ENCODE measurements at places on chromosomes 13 and 19.

- no peak for DNase-seq
These were observed 1.3 kb downstream of the UBL3 start for GRCh38 chr13:29849071-29849631.

- no peak for DNase-seq
These were observed 10.8 kb downstream of the JOSD2 start for GRCh38 chr19:50500060-50500752.

GRCh38 chr19:6778386-6778785, 5.9 kb downstream of the VAV1 start:
- no peak for DNase-seq

DNA sequence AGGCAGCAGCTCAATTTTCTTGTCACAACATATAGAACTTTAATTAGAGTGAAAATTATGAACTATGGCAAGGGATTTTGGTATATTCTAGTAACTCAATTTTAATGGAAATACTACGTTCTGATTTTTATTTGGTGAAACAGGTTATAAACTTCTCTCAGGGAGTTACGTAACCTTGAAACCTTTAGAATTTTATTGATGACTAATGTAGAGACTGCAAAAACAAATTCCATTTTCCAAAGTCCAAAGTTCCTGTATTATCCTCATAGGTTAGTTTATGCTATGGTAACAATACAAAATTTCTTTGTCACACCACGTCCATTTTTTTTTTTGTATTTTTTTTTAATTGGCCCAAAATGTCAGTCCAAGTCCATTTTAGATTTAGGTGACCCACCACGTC, 185.7 kb downstream of the KLF5 start:
- no peak for DNase-seq

DNA sequence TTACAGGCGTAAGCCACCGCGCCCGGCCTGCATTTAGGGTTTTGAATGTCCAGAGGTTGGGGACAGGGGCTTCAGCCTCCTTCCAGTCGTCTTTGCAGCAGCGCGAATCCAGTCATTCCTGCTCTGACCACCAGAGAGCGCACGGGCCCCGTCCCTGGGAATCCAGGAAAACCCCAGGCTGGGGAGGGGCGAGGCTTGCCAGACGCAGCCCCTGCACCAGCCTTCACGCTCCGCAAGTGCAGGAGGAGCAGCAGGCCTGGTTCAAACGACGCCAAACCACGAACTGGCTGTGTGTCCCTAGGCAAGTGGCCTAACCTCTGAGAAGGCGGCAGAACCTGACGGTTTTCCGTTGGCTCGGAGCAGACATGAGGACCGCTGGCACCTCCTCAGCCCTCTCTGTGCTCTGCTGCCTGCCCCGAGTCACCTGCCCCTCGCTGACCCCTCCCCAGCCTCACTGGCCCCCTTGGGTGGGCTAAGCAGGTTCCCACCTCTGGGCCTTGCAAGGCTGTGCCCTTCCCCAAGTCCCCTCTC, 2.0 kb upstream of the RNF126 start:
- DNase-seq: peak; percentile 36

GRCh38 chr13:34417896-34418295, 524.2 kb upstream of the NBEA start:
- no peak for DNase-seq

- no peak for DNase-seq
These were observed 228.6 kb downstream of the LMO7 start for GRCh38 chr13:75864718-75865117.

- DNase-seq: no peak
These were observed 76.7 kb downstream of the SLAIN1 start for GRCh38 chr13:77774181-77774580.

GRCh38 chr19:35194012-35194984, 34.2 kb downstream of the FAM187B start:
- DNase-seq: no peak

Measured in GOT3 (cell line).